Smooth muscle cell of the umbilical artery (primary cell): ENCODE measurements at places on chromosomes 6 and 20. TPM values are rescaled to one million over a fixed set of nuclear protein-coding genes. Genes with fewer than 3 reads are reported as not detected.

The PKHD1 gene
- total RNA-seq: not detected in 2 replicates

The ZC2HC1B gene
- not detected in 2 replicates for total RNA-seq

The PSORS1C1 gene
- total RNA-seq: 0.89 and 1.6 TPM in 2 replicates

The VNN1 gene
- not detected in 2 replicates for total RNA-seq

The SAMD3 gene
- 24.1 and 36.4 TPM in 2 replicates for total RNA-seq
